ENCODE measurements at places on chromosomes 11 and 22. TPM values are rescaled to one million over a fixed set of nuclear protein-coding genes. Genes with fewer than 3 reads are reported as not detected.

DNA sequence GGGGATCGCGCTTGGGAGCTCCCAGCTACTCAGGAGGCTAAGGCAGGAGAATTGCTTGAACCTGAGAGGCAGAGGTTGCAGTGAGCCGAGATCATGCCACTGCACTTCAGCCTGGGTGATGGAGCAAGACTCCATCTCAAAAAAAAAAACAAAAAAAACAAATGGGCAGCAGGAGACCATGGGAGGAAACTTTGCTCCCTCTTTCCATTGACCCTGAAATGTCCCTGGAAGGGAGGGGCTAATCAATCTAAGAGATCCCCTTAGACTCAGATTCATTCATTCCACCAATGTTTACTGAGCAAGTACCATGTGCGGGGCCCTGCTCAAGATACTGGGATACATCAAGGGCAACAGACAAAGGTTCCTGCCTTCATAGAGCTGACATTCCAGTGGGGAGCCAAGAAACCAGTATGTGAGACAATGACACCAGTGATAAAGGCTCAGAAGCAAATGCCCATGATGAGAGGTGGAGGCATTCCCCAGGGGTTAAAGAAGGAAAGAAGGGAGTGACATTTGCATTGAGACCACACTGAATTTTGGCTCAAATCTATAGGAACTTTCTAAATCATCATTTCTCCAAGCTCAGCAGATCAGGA is 37.7 kb upstream of the TFIP11 start:
- H3K27ac ChIP-seq, result peak overlapping the region; percentile 72
- no peaks in the 10 kb centered on the region for H3K36me3 ChIP-seq
- peak overlapping the region; percentile 43 for H3K4me3 ChIP-seq
- H3K4me1 ChIP-seq, result peaks cover 35% of the 10 kb centered on the region

DNA sequence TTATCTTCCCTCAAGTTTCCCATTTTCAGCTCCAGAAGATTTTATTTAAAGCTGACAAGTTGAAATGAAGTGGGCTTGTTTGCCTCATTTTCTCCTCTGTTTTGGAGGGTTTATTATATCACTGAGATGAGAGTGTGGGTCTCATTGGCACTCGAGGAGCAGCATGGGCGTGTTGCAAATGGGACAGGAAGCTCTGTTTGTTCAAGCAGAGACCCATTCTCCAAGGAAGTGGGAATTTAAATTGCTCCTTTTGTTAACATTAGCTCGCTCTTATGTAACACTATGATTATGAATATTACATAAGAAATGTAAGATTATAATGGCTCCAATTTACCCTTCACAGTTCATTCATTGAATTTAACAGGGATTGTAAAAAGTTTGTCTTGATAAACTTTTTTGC is 317.7 kb upstream of the CTSC start:
- H3K4me3 ChIP-seq, result no peak overlapping the region
- no peak for DNase-seq
- peaks cover 11% of the 10 kb centered on the region for H3K27me3 ChIP-seq
- no peaks in the 10 kb centered on the region for H3K36me3 ChIP-seq
- no peaks in the 10 kb centered on the region for H3K4me1 ChIP-seq

DNA sequence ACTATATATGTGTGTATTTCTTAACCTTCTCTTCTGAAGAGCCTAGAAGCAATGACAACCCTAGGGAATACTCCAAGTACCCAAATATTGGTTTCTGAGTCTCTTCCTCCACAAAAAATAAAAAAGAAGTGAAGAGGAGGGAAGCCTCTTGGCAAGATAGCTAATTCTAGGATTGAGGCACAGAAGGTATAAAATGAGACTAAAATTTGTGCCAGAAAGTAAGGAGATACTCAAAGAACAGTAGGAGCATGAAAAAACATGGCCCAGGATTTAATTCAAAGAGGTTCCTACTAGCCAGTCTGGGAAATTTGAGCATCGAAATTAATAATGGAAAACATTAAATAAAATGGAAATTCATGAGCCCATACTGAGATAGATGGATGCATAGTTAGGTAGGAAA is 112.1 kb downstream of the PAX6 start:
- H3K4me1 ChIP-seq, result no peaks in the 10 kb centered on the region
- no peaks in the 10 kb centered on the region for H3K36me3 ChIP-seq
- H3K4me3 ChIP-seq, result no peak overlapping the region
- peaks cover 3% of the 10 kb centered on the region for H3K27me3 ChIP-seq

- H3K36me3 ChIP-seq, result no peaks in the 10 kb centered on the region
- peaks cover 13% of the 10 kb centered on the region for H3K27me3 ChIP-seq
- no peak overlapping the region for H3K27ac ChIP-seq
- H3K4me1 ChIP-seq, result peaks cover 10% of the 10 kb centered on the region
- H3K4me3 ChIP-seq, result no peak overlapping the region
Measured at GRCh38 chr11:97746818-97747217, 1273.9 kb upstream of the CNTN5 start.

DNA sequence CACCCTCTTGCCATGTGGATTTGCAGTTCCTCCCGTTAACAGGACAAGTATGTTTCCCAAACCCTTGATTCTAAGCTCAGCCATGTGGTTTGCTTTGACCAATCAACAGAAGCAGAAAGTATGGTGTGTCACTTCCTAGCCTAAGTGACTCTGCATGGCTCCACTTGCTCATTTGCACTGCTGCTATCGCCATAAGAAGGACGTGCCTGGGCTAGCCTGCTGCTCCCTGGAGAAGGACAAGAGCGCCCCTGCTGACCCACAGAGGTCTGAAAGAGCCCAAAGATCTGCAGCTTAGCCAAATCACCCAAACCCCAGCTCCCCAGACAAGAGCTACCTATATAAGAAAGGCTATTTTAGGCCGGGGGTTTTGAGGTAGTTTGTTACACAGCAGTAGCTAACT is 18.0 kb downstream of the TBRG1 start:
- H3K36me3 ChIP-seq, result peaks cover 9% of the 10 kb centered on the region
- H3K4me3 ChIP-seq, result no peak overlapping the region
- DNase-seq, result no peak
- H3K27me3 ChIP-seq, result no peaks in the 10 kb centered on the region
- H3K27ac ChIP-seq, result no peak overlapping the region
- peaks cover 4% of the 10 kb centered on the region for H3K4me1 ChIP-seq

DNA sequence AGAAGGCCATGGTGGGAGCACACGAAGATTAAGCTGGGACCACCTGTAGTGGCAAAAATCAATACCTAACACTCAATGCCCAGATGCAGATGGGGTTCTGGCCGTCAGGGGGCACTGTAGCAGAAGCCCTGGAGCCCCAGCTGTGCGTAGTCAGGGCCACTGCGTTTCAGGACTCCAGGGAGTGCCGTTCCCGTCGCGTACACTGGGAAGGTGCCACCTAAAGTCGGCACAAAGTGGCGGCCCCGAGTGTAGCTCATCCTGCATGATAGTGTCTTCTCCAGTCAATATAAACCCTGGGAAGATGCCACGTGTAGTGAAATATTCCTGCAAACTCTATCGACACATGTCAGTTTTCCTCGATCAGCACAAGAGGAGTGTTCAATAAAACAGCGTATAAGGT is 123.8 kb upstream of the NTM start:
- peaks cover 29% of the 10 kb centered on the region for H3K27me3 ChIP-seq
- no peaks in the 10 kb centered on the region for H3K4me1 ChIP-seq
- no peak overlapping the region for H3K27ac ChIP-seq
- DNase-seq, result no peak

- peaks cover 34% of the 10 kb centered on the region for H3K4me1 ChIP-seq
- H3K27ac ChIP-seq, result no peak overlapping the region
- H3K36me3 ChIP-seq, result no peaks in the 10 kb centered on the region
- H3K4me3 ChIP-seq, result no peak overlapping the region
Measured at GRCh38 chr11:95152876-95153856, 63.5 kb downstream of the ENDOD1 start.

GRCh38 chr11:36191941-36192340 is 97.3 kb downstream of the COMMD9 start:
- peaks cover 3% of the 10 kb centered on the region for H3K36me3 ChIP-seq
- H3K4me3 ChIP-seq, result no peak overlapping the region
- no peaks in the 10 kb centered on the region for H3K27me3 ChIP-seq
- H3K4me1 ChIP-seq, result peaks cover 12% of the 10 kb centered on the region

The C11orf21 gene
- total RNA-seq, result 0.16 TPM

The MS4A12 gene
- not detected for total RNA-seq

The FAM83F gene
- total RNA-seq, result not detected
